GOT3 (cell line): ENCODE measurements at places on chromosomes 13 and 19.

DNA sequence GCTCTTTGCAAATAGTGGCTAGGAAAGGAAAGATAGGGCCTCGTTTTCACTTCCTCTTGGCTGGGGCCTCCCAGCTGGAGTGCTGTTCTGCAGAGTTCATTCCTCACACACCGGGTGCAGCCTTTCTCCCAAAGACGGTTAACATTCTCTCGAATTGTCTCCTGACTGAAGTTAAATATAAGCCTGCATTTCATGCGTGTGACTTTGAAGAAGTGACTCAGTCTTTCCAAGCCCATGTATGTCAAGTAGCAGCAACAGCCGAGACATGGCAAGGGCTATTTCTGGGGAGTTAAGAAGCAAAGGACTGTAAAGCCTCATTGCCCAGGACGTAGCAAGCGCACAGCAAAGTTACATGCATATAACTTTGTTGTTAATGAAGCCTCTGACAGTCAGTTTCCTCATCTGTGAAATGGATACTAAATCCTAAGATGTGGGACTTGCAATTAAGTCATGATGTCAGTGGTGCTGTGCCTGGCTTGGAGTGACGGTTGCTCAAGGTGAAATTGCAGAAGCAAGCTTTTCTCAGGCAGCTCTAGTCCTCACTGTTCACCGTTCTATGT is 502.4 kb downstream of the MYO16 start:
- no peak for DNase-seq

DNA sequence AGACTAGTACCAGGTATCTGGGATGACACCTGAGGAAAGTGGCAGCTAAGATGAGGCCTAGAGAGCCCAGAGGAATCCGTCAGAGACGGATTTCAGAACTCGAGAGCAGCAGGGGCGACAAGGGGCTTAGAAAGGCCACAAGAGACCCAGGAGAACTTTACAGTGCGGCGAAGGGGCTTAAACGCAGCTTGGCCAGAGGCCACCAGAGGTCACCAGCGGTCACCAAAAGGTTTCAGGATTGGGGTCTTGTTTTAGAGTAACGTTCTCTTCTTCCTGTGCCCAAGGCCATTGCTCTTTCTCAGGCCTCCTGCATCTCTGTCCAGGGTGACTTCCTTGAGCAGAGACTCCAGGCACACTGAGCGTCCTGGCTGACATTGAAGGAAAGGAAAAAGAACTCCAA is 2.2 kb downstream of the ZSCAN22 start:
- no peak for DNase-seq

- DNase-seq = no peak
Observed at GRCh38 chr19:54137699-54138488, at the start of gene CNOT3. Gene CNOT3 (plus strand): TSS chr19:54137762. CDS start chr19:54142979, 5,217 bp downstream.

DNA sequence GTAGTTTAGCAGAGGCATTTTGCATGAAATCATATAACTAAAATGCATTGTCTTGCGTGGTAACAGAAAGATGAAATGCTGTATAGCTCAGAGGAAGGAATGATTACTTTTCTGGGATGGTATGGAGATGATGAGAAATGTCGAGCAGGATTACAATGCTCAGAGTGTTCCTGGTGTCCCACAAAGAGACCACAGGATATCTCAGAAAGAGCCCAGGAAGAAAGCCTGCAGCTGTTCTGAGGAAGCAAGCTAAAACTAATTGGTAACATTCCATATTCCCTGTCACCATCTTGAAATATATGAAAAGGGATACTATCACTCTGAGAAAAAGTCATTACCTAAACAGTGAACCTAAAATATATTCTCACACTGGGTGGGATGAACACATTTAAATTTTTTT is 233.1 kb downstream of the POU4F1 start:
- no peak for DNase-seq

DNA sequence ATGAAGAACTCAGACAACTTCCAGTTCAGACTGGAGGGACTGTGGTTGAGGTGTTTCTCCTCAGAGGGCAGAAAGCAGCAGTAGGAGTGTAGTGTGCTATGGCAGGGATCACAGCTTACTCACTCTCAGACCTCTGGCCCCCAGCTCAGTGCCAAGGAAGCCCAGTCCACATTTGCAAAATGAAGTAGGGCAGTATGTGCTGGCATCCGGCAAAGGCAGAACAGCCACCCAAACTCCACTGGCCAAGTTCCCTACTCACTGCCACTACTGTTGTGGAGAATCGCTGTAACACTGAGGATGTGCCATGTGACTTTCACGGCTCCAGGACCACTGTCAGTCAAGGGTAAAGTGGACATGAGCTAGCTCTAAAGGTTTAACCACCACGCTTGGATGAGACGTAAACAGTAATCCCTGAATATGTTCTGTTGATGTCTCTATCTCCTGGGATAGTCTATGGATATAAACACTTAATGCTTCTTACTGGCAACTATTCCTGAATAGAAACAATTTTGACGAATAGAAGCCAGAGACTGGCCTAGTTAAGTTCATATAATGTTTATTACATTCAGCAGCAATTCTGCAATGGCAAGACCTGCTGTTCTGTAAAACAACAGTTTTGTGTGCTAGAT is 67.0 kb upstream of the SLC15A1 start:
- DNase-seq = no peak

- no peak for DNase-seq
Observed at GRCh38 chr19:13002166-13002898, 7.1 kb downstream of the NFIX start.

DNA sequence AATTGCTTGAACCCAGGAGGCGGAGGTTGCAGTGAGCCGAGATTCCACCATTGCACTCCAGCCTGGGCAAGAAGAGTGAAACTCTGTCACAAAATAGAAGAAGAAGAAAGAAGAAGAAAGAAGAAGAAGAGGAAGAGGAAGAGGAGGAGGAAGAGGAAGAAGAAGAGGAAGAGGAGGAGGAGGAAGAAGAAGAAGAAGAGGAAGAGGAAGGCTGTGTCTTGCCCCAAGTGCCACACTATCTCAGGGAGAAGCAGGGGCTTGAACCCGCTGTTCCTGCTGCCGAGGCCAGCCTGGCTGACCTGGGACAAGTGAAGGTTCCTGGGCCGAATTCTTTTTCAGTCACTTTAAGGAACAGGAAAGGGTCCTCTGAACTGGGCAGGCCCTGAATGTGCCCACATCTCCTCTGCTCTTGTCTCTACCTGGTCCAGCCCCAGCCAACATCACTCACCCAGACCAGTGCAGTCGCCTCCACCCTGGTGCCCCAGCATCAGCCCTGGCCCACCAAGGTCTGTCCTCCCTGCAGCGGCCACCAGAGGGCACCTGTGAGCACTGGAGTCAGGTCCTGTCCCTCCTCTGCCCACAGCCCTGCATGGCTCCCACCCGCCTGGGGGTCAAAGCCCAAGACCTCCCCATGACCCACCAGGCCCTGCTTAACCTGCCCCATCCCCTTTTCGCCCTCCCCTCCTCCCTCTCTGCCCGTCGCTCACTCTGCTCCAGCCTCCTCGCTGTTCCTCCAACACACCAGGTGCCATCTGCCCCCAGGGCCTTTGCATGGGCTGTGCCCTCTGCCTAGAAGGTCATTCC is 20.0 kb downstream of the TICAM1 start:
- DNase-seq = peak; percentile 15

- no peak for DNase-seq
Observed at GRCh38 chr13:20997301-20998161, 63.9 kb downstream of the LATS2 start.

DNA sequence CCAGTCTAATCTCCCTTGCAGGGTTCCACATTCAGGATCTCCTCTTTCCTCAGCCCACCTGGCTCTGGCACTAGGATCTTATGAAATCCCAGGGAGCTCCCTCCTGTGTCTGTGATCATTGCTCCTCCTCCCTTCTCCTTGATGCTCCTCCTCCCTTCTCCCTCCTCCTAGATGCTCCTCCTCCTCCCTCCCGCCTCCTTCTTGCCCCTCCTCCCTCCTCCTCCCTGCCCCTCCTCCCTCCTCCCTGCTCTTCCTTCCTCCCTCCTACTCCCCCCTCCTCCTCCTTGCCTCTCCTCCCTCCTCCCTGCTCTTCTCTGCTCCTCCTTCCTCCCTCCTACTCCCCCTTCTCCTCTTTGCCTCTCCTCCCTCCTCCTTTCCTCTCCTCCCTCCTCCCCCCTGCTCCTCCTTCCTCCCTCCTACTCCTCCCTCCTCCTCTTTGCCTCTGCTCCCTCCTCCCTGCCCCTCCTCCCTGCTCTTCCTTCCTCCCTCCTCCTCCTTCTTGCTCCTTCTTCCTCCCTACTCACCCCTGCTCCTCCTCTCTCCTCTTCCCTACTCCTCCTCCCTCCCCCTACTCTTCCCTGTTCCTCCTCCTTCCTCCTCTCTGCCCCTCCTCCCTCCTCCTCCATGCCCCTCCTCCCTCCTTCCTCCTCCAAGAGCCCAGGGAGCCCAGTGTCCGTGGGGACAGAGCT is 14.9 kb upstream of the ZBTB7A start:
- no peak for DNase-seq

- DNase-seq = no peak
Observed at GRCh38 chr13:42649141-42649540, 75.2 kb downstream of the TNFSF11 start.

DNA sequence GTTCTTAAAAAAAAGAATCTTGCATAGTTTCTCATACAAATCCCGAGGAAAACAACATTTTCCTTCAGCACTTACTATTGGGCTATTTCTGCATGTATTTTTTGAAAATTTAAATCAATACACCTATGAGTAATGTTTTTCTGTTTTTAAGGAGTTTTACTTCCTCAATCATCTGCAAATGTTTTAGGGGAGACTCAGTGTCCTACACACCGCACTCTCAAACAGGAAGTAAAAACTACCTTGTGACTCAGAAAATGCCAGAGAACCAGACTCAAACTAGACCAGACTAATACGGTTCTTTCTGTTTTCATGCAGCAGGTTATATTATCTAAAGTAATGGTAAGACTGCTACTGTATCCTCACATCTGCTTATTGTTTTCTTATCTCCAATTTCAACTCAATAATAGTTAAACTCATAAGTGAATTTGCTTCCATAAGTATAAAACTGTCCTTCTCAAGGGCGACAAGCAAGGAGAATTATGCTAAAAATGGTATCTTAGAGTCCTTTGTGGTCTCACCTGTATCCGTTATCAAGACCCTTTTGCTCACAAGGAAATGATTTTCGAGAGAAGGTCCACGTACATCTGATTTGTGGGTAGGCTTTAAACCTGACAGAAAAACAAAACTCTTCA is 52.5 kb downstream of the FLT3 start:
- DNase-seq = no peak

- DNase-seq = no peak
Observed at GRCh38 chr13:41061914-41062837, 867 bp downstream of the WBP4 start.

DNA sequence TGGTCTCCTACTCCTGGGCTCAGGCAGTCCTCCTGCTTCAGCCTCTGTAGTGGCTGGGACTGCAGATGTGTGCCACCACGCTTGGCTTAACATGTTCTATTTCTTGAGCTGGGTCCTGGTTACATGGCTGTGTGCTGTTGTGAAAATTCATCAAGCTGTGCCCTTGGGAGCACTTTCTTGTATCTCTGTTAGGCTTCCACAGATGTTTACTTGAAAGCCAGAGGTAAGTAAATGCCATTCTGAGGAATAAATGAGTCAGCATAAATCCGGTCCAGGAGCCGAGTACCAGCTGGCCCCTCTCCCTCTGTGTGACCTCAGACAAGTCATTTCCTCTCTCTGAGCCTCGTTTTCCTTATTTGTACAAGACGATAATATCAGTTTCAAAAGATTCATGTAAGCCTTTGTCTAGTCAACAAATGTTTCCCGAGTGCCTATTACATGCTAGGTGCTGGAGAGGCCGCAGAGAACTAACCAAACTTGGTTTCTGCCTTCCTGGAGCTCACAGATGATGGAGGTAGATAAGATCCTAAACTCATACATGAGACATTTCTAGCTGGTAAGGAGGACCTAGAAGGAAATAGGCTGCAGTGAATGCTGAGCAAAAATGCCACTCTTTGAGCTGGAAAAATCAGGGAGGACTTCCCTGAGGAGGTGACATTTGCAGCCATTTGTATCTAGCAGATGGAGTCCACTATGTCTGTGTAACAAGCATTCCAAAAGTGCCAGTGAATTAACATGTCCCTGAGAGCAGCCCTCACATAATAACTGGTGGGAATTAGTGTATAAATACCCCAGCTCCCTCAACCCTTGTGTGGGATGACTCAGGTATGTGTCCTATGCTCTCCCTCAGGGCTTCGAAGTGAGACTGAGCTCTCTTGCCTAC is 2.7 kb upstream of the RASAL3 start:
- no peak for DNase-seq

DNA sequence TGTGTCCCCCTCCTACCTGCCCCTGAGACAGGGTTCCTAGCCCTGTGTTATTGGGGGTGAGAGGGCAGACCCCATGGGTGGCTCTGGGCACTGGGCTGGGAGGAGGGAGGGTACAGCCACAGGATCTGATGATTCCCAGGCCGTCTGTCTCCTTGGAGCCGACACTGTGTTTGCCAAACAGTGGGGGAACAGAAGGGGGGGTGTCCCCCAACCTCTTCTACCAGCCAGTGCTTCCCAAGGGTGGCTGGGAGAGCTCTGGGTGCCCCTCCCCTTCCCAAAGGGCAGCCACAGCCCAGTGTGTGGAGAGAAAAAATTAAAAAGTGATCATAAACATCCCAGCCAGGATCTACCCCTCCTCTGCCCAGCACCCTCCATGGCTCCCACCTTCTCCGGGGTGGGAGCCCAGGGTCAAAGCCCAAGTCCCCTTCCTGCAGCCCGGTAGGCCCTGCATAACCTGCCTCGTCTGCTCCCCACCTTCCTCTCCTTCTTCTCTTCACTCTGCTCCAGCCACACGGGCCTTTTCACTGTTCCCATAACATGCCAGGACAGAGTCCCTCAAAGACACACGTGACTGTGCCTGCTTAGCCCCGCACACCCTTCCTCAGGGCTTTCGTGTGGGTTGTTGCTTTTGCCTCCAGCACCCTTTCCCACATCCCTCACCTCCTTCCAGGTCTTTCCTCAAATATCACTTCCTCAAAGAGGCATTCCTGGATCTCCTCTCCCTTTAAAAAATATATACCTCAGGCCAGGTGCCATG is 1.4 kb upstream of the PLIN4 start:
- DNase-seq = no peak

DNA sequence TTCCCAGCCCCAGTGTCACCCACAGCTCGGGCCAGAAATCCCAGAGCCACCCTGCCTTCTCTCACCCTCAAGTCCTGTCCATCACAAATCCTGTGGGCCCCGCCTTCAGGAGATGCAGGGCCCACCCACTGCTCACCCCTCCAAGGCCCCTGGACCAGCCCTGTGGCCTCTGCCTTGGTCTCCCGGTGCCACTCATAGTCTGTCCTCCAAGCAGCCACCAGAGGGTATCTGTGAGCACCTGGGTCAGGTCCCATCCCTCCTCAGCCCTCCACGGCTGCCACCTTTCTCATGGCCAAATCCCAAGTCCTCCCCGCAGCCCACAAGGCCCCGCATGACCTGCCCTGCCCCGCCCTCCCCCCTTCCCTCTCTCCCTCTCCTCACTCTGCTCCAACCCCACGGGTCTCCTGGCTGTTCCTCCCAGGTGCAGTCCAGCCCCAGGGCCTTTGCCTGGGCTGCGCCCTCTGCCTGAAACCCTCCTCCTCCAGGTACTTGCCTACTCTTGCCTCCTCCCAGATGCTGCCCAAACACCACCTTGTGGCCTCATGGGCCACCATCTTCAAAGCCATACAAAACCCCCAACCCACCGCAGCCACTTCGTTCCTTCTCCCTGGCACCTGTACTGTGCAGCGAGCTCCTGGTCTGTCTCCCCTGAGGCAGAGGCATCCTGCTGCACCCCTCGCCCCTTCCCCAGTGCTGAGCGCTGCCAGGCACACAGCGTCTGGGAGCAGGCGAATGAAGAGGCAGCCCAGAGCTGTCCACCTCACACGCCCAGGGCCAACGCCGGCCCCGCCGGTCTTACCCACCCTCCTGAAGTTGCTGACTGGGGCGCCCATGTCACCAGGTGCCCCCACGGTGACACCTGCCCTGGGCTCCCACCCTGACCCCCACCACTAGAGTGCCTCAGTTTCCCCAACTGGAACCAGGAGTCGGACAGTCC is 13.2 kb upstream of the UQCR11 start:
- no peak for DNase-seq

- DNase-seq = no peak
Observed at GRCh38 chr19:10752237-10752912, 34.5 kb downstream of the DNM2 start.
